ENCODE measurements at places on chromosomes 16 and 17. TPM values are rescaled to one million over a fixed set of nuclear protein-coding genes. Genes with fewer than 3 reads are reported as not detected.

The NRN1L gene
- total RNA-seq, result 1.4 TPM

The CNTNAP4 gene
- total RNA-seq, result not detected

The SPN gene
- 5.1 TPM for total RNA-seq

The CHST5 gene
- total RNA-seq, result 0.15 TPM

The MAF gene
- total RNA-seq, result 37.0 TPM

The CDK5R1 gene
- 0.66 TPM for total RNA-seq

The GH2 gene
- not detected for total RNA-seq

The HSD11B2 gene
- 10.2 TPM for total RNA-seq

The SOCS1 gene
- 4.1 TPM for total RNA-seq

The EPOP gene
- total RNA-seq, result 2.0 TPM

The ASIC2 gene
- total RNA-seq, result not detected

The SULT1A1 gene
- 54.1 TPM for total RNA-seq

The CACNG1 gene
- total RNA-seq, result not detected

The AIPL1 gene
- total RNA-seq, result not detected

The C16orf92 gene
- total RNA-seq, result not detected

The HID1 gene
- total RNA-seq, result 46.5 TPM

The AOC3 gene
- total RNA-seq, result 247 TPM

The RNF135 gene
- total RNA-seq, result 50.2 TPM

The KRT32 gene
- total RNA-seq, result not detected

The MIEF2 gene
- 29.6 TPM for total RNA-seq

The RGS9 gene
- 1.6 TPM for total RNA-seq

The LPO gene
- total RNA-seq, result not detected

The PSMB10 gene
- total RNA-seq, result 46.2 TPM

The CCL8 gene
- 0.66 TPM for total RNA-seq

The ENPP7 gene
- not detected for total RNA-seq

The MRPL10 gene
- total RNA-seq, result 35.0 TPM

The AKAP1 gene
- 38.1 TPM for total RNA-seq

The SMTNL2 gene
- 0.98 TPM for total RNA-seq

The FBXL20 gene
- 17.0 TPM for total RNA-seq

The CTNS gene
- 31.0 TPM for total RNA-seq

The DYNLL2 gene
- 18.4 TPM for total RNA-seq

The EXOSC6 gene
- total RNA-seq, result 19.8 TPM

The MFSD6L gene
- total RNA-seq, result 0.48 TPM

The IGFALS gene
- 0.33 TPM for total RNA-seq

The KRTAP17-1 gene
- not detected for total RNA-seq

The PRSS36 gene
- 0.98 TPM for total RNA-seq

The KRTAP9-4 gene
- total RNA-seq, result not detected

The OTOP3 gene
- not detected for total RNA-seq

The GPS2 gene
- total RNA-seq, result 109 TPM

The SLC16A5 gene
- total RNA-seq, result 9.0 TPM

The CCL1 gene
- not detected for total RNA-seq

The APOBR gene
- total RNA-seq, result 3.1 TPM

The DPEP3 gene
- total RNA-seq, result not detected

The CPHXL gene
- not detected for total RNA-seq

The MYOCD gene
- 1.5 TPM for total RNA-seq

The TRIM16 gene
- 12.5 TPM for total RNA-seq

The TRAPPC1 gene
- 38.9 TPM for total RNA-seq

The ABCC11 gene
- 31.8 TPM for total RNA-seq

The ATP2C2 gene
- not detected for total RNA-seq

The RNF166 gene
- total RNA-seq, result 22.0 TPM

The SMIM5 gene
- total RNA-seq, result 0.29 TPM

The KRTAP4-4 gene
- total RNA-seq, result not detected

The TBC1D26 gene
- 0.33 TPM for total RNA-seq

The MILR1 gene
- 4.3 TPM for total RNA-seq

The PRAC2 gene
- not detected for total RNA-seq

The PDILT gene
- not detected for total RNA-seq

The EDC4 gene
- total RNA-seq, result 43.3 TPM

The CCDC154 gene
- total RNA-seq, result 1.2 TPM
